ENCODE measurements at places on chromosomes 6 and 20.

DNA sequence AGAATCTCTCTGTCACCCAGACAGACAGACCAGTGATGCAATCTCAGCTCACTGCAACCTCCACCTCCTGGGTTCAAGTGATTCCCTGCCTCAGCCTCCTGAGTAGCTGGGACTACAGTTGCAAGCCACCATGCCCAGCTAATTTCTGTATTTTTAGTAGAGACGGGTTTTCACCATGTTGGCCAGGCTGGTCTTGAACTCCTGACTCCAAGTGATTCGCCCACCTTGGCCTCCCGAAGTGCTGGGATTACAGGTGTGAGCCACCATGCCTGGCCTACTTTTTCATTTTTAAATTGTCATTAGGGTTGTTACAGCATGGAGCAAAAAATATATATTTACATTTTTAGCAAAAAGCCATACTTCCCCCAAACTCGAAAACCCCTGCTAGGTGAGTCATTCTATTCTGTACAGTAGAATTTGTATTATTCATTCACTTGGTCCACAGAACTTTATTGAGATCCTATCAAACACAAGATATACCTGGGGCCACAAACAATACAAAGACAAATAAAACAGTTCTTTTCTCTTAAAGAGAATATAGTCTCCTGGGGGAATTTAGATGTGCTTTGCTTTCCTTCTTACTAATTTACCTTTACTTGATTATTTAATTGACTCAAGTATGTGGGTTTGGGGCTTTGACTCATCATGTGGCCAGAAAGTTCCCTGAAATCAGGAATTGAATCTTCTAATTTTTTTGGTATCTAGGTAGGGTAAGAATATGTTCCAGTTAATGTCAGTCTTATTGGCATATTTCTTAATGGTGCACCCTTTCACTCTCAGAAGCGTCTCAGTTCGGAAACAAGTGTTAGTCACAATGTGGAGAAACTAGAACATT lies 16.6 kb upstream of the CCND3 start:
- no peak for DNase-seq

DNA sequence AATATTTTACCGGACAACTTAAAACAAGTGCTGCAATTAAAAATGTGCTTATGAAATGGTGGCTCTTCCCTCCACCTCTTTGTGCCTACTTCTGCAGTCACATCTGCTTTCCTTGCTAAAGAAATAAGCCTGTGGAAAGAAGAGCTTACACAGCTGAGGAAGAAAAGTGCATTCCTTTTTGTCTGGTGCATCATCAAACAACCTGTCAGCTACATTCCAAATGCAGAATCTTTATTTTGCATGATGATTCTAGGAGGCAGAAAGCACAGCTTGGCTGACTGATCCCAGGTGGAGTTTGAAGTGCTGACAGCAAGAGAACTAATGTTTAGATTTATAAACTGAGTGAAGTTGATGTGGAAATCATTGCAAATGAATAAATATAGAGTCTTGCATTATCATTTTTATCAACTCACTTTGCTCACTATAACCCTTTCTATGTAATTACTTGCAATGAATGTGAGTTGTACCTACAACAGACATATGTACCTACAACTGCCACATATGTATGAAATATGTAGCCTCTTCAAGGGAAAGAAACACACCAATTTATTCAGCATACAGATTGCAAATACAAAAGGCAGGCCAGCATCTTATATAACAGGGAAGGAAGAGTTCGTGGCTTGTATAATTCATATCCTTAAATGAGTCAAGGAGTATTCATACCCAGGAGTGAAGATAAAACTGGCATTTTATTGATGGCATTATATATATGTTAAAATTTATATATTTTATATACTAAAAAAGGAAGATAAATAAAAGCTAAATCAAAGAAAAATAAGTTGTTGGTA lies 223.4 kb upstream of the MCHR2 start:
- DNase-seq: no peak

- no peak for DNase-seq
Measured at GRCh38 chr20:41170386-41171105, 33.2 kb downstream of the PLCG1 start.

- DNase-seq: no peak
Measured at GRCh38 chr6:2716936-2717700, 33.6 kb downstream of the MYLK4 start.

- DNase-seq: no peak
Measured at GRCh38 chr6:22164236-22164635, 132.6 kb downstream of the PRL start.

DNA sequence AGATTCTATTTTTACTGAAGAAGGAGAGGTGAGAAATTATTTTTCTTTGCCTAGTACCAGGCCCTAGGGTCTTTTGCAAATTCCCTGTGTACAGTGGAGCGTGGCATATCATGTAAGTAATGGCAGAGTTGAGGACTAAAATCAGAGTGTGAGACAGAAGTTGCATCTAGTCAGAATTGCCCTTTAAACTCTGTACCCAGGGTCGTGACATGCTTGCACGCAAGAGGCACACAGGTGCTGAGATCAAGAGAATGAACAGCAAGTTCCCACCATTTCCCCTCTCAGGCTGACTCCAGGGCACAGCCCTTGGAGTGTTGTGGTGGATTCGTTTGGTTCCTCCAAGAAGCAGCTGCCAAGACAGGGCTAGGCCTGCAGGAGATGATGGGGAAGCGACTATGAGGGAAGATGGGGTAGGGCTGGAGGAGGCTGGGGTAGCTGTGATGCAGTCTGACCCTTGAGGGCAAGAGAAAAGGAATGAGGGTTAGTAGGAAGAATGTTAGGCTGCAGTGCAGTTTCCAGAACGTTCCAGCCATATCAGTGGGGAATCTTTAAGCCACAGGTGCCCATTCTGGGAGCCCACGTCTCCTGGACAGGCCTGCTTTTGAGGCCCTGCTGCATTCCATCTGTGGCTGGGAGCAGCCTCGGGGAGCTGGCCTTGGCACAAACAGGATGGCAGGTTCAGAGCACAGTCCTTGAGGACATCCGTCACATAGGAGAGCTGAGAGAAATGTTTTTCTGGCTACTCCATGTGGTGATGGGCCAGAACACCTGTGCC lies 6.9 kb downstream of the NELFCD start:
- DNase-seq: no peak

DNA sequence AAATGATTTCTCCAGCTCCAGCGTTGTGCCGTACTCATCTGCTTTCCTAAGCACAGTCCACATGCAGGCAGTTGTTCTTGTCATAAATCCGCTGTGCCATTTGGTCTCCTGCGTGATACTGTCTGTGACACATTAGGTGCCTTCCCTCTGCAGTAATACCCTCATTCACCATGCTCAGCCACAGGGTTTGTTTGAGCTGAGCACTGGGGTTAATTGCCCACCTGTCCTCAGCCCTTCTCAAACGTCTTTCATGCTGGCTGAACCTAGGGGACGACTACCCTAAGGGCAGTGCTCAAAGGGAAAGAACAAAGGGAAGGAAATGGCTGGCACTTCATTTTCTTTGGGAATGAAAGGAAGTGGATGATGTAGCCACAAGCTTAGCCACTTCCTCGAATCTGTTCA lies 64.2 kb upstream of the MYLIP start:
- DNase-seq: no peak

GRCh38 chr6:56043076-56043475 lies 167.7 kb upstream of the BMP5 start:
- no peak for DNase-seq

DNA sequence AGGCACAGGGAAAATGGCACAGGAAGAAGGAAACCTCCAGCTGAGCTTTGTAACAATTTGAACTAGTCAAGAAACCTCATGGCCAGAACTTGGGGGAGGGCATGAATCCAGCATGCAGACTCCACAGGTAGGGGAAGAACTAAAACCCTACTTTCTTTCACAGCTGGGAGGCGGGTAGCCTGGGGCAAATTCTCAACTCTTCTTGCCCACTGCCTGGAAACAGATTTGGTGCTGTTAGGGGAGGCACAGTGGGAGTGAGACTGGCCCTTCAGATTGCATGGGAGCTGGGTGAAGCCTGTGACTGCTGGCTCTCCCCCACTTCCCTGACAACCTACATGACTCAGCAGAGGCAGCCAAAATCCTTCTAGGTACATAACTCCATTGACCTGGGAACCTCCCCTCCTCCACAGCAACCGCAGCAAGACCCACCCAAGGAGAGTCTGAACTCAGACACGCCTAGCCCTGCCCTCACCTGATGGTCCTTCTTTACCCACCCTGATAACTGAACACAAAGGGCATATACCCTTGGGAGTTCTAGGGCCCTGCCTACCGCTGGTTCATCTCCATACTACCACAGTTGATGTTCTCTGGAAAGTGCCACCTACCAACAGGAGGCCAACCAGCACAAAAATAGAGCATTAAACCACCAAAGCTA lies 37.2 kb upstream of the TRIM27 start:
- no peak for DNase-seq

DNA sequence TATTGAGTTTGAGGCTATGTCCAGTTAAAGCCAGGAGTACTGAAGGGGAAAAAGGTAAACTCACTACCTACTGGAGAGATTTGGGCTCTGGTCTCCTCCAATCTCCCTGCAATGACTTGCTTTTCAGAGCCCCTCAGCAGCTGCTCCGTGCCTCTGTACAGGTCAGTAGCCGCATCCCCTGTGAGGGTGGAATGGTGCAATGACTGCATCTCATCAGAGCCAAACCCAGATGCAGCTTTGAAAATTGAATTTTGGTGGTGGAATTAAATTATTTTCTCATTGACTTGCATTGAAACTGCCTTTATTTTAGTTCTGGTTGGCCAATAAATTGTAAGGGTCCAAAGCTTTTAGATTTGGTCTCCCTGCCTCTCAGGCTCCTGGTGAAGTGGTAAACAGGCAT lies 166.7 kb downstream of the DLL1 start:
- DNase-seq: no peak

DNA sequence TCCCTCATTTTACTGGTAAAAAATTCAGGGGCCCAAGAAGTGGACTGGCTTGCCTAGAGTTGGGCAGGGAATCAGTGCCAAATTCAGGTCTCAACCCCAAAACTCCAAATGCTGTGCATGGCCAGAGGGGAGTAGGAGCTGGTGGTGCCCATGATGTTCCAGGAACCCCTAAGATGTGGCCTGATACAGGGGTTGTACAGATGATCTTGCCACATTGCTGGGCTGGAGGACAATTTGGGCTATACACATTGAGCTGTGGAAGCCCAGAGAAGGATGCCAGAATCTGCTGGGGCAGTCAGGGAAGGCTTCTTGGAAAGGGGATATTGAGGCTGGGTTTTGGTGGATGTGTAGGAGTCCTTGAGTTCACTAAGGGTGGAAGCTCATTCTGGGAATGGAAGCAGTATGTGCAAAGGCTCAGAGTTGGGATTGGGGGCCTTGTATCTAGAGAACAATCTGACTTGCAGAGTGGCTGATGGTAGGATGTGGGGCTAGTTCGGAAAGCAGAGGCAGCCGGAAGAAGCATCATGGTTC lies 38.0 kb upstream of the APCDD1L start:
- no peak for DNase-seq

GRCh38 chr6:110674096-110674495 lies 141.2 kb downstream of the CDK19 start:
- DNase-seq: no peak

DNA sequence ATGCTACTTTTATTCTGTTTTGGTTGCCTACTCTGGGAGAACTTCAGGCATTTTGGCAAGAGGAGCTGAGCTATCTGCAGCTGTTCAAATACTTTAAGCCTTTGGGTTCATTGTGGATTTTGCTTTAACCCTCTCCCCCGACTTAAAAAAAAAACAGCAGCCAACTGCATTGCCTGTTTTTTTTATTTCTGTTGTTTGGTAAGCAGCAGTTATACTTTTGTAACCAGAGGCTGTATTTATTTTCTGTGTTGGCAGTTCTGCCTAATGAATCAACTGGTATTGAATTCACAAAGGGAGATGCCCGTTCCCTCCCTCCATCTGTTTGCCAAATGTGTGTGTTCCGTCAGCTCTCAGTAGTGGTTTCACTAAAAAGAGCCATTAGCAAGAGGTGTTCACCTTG lies 484.0 kb downstream of the UTRN start:
- no peak for DNase-seq

GRCh38 chr6:168305096-168305749 lies 14.4 kb downstream of the DACT2 start:
- no peak for DNase-seq

DNA sequence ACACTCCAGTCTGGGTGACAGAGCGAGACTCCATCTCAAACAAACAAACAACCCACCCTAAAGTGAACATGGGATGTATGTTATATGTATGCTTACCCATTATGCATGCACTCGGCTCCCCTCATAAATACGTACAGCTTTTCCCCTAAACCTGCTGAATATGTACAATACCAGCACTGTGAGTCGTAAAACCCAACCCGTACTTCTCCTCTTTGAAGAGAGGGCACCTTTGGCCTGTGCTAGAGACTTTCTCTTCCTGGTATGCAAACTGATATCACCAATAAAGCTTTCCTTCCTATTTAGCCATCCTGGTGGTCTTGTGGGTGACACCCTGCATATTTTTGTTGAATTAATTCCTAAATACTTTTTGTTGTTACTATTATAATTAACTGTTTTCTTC lies 51.3 kb downstream of the VSTM2L start:
- DNase-seq: no peak

DNA sequence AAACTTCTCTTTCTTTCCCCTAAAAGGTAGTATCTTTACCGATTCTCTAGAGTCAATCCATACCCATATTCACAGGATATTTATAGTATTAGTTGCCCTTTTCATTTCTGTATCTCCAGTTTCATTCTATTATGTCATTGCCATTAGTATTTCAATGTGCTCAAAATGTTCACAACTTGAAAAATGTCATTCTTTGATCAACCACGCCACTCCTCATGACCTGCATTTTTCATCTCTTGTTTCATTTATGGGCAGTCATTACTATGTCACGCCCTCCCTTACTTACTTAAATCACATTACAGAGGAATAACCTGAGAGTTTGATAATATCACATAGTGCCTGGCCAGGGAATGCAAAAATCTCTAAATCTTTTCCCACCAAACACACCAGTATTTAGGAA lies 427.3 kb upstream of the GJE1 start:
- DNase-seq: no peak

- DNase-seq: no peak
Measured at GRCh38 chr20:62606551-62607201, 35.6 kb upstream of the SLCO4A1 start.

DNA sequence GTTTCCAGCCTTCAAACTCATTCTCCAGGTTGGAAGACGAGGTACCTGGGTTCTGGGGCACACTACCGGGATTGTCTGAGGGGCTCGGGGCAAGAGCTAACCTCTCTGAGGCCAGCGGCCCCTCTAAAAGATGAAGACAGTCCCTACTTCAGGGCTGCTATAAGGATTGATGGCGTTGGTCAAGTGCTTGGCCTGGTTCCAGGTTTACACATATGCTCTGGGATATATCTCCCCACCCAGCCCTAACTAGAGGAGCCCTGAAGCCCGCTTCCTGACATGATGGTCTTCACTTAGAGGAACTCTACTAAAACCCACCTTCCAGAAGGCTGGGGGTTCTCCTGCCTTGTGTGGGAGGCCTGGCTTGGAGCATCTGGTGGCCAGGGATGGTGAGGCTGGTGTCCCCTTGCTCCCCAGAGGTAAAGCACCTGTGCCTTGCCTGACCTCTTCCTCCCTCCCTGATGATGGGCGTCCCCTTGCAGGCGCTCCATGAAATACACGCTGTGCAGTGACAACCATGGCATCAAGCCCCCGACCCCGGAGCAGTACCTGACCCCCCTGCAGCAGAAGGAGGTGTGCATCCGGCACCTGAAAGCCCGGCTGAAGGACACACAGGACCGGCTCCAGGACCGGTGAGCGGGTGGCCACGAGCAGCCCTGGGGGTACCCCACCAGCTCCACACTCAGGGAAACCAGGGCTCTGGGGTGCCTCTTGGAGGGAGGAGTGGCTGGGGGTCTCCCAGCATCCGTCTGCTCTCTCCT lies 28.7 kb downstream of the SDCBP2 start:
- no peak for DNase-seq

- peak; percentile 26 for DNase-seq
Measured at GRCh38 chr6:166721576-166721975, 94.5 kb upstream of the RPS6KA2 start.

GRCh38 chr6:6645261-6645917 lies 56.9 kb downstream of the LY86 start:
- DNase-seq: no peak

Measured in cerebellar nuclear complex (tissue), 1 donor.